NCI-H1092 (cell line): ENCODE measurements at places on chromosomes 3 and 15.

- DNase-seq: no peak
Observed at GRCh38 chr15:89075101-89075640, 13.1 kb upstream of the ABHD2 start.

DNA sequence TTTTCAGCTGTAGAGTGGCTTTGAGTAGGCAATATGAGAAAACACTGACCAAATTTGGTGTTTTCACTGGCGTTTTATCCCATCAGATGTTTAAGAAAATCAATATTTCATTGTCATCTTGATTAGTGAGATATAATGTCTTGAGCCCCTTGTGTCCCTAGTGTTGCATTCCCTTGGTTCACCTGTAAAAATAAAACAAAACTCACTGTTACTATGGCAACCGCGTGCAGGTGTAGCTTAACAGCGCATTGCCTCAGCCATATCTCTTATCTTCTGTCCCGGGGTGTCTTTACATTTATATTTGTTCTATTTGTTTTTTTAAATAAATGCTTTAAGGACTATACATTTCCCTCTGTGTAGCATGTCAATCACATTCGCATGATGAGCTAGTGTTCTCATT lies 551.6 kb downstream of the ZIC1 start:
- DNase-seq: no peak

DNA sequence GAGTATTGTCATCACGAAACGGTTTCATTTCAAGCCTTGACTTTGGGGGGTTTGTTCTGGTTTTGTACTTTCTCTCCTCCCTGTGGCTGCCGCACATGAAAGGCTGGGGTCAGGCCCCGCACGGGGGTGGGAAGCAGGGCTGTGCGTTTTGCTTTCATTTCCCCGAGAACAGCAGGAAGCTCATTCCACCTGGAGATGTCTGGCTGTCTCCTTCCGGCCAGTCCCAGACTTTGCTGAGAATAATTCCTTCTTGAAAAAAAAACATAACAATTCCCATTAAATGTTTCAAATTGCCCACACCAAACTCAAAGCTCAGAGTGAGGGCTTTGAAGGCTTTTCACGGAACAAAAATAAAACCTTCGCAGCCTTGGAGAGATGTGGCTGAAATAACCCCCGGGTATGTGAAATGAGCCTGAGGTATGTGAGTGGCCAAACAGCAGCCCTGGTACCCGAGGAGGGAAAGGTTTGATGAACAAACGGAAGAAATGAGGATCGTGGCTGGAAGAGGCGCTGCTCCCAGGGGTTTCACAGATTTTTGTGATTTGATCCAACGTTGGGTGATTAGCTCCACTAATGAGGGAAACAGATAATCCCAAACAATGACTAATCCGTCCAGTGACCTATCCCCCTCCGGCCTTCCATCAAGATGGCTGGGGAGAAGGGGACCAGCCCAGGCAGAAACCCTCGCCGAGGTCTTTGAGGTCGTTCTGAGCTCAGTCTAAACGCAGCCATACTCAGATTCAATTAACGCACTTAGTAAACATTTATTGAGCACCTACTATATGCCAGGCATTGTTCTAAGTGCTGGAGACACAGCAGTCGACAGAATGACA lies 126.9 kb upstream of the MEF2A start:
- no peak for DNase-seq

DNA sequence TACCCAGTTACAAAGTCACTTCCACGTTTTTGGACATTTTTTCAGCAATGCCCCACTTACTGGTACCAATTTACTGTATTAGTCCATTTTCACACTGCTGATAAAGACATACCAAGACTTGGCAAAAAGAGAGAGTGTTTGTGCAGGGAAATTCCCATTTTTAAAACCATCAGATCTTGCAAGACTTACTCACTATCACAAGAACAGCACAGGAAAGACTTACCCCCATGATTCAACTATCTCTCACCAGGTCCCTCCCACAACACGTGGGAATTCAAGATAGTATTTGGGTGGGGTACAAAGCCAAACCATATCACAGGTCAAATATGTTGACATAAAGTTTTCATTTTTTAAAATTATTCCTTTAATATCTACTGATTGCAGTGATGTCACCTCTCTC lies 16.2 kb upstream of the ABI3BP start:
- no peak for DNase-seq

- no peak for DNase-seq
Observed at GRCh38 chr15:67735896-67736295, 89.4 kb upstream of the SKOR1 start.

DNA sequence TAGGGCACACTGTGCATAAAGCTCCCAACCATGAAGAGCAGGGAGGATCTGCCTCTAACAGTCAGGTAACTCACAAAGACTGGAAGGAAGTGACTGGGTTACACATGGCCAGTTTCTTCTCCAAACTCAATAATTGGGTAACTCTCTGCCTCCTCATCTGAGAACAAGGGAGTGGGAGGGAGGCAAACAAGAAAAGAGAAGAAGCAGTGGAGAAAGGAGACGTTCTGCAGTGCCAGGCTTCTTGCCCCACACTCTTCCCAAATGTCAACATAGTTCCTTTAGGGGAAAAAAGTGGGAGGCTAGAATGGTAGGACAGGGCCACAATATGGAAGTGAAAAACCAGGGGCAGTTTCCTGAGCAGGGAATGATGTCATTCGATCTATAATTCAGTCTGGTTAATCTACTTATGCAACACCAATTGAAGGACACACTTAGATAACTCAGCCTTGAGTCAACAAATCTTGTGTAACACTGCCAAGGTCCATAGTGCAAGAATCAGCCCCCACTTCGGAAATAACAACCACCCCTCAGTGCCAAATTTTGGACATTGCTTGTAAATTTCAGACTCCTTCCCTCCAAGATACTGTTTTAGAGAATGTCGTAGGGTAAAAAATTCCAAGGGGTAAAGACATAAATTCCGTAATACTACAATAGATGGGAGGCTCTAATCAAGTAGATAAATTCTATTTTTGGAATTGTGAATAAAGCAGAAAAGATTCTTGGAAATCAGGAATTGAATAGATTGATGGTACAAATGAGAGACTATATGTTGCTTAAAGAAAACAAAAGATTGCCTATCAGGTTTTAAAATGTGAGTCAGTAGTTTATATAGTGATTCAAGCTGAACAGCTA lies 143.0 kb downstream of the LPP start:
- DNase-seq: no peak

DNA sequence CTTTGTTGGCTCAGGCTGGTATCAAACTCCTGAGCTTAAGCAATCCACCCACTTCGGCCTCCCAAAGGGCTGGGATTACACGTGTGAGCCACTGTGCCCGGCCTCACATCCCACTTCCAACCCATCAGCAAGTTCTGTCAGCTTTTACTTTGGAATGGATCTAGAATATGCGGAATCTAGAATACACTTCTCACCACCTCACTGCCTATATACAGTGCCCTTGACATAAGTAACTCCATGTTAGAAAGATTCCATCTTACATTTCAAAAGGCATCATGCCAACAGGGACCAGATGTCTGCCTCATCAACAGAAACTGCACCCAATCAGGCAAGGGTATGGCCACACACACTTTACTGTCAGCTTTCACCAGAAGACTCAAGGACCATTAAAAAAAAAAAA lies 9.9 kb upstream of the RBSN start:
- no peak for DNase-seq

DNA sequence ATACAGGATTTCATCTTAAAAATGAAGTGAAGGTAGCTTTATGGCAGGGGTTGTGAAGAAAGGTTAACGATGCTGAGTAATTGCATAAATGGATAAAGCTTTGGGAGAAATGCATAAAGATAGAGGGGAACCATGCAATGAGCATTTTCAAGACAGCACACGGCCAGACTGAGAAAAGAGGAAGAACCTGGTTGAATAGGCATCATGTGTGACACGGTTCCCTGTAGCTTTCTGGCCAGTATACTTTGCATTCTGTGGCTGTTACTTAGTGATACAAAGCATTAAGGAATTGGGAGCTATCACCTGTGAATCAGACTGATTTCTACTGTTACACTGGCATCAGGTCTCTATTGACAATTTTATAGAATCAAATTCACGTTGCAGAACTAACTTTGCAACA lies 33.3 kb downstream of the NR2C2 start:
- DNase-seq: no peak

DNA sequence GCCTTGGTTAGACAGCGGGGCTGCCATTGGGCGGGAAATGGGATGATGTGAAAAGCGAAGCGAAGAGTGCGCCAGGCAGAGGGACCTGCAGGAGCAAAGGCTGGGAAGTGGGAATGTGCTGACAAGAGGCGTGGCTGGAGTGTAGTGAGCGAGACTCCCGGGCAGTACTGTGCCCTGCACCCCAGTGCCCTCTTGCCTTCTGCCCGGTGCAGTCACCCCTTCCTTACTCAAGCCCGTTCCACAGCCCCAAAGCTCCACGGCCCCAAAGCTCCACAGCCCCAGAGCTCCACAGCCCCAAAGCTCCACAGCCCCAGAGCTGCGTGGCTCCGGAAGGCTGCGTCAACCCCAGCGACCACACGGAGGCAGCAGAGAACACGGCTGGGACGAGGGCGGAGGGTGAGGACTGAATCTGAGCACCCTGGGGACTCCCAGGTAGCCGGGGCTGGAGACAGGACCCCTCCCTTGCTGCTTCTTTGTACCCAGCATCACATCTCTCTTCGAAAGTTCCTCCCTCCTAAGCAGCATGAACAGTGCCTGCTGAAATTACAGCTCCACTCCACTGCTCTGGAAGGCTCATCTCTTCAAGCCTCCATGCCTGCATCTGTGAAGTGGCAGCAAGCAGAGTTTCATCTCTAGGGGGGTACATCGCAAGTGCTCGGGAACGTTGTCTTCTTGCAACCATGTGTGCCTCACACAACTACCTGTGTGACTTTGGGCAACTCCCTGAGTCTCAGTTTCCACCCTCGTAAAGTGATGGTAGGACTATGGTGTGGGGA lies 108.9 kb downstream of the FBLN2 start:
- no peak for DNase-seq

GRCh38 chr15:91783008-91783407 lies 70.5 kb upstream of the SLCO3A1 start:
- DNase-seq: no peak

DNA sequence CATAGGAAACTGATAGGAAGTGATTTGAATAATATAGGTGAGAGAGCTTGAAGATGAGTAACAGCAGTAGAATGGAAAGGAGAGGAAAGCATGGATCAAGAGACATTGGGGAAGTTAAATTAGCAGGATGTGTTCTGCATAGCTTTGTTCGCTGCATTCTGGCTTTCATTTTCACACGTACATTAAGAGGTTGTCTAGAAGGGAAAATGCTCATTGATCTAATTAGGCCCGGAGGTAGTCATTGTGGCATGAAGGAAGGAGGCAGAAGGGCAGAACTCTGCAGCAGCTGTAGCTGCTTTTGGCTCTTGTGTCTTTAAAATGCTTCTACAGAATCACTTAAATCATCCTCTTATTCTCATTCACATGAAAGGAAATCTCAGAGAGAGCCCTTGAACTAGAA lies 40.3 kb downstream of the KCNAB1 start:
- DNase-seq: no peak

- no peak for DNase-seq
Observed at GRCh38 chr3:53079791-53080555, 34.1 kb upstream of the SFMBT1 start.
